ENCODE measurements at places on chromosomes 1 and 21.
A peak's percentile ranks its signal among the peaks of the same experiment; 100 is the strongest.

DNA sequence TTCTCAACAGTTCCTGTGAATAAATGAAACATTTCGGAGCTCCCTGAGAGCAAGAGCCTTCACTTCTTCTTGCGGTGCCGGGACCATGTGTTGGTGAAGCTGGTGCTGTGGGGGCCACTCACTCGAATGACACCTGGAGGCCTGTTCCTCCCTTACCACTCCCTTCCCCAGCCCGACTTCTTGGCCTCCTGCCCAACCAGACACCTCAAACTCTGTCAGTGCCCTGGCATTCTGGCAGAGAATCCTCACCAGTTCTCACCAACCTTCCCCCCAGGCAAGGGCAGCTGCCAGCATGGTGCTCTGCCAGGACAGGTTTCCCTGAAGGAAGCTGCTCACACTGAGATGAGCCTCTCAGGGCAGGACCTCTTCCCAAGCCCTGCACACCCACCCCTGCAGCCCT lies 68.3 kb downstream of the MPZL1 start:
- no peak for DNase-seq

- no peak for DNase-seq
Measured at GRCh38 chr21:37463083-37463801, 96.7 kb downstream of the DYRK1A start.

- peak; percentile 69 for DNase-seq
Measured at GRCh38 chr21:44337941-44338895, 972 bp downstream of the CFAP410 start.

GRCh38 chr1:92653605-92654381 lies 131.1 kb downstream of the EVI5 start:
- DNase-seq, result no peak

- DNase-seq, result no peak
Measured at GRCh38 chr1:27862671-27863537, 9.4 kb upstream of the THEMIS2 start.

GRCh38 chr1:202279806-202280205 lies 61.9 kb downstream of the UBE2T start:
- no peak for DNase-seq

- DNase-seq, result no peak
Measured at GRCh38 chr21:42161956-42162681, 56.8 kb upstream of the ABCG1 start.

- no peak for DNase-seq
Measured at GRCh38 chr1:14974361-14974760, 179.2 kb upstream of the TMEM51 start.

Data from heart left ventricle (tissue), 16 donors.